ENCODE measurements at places on chromosomes 5 and 9.

DNA sequence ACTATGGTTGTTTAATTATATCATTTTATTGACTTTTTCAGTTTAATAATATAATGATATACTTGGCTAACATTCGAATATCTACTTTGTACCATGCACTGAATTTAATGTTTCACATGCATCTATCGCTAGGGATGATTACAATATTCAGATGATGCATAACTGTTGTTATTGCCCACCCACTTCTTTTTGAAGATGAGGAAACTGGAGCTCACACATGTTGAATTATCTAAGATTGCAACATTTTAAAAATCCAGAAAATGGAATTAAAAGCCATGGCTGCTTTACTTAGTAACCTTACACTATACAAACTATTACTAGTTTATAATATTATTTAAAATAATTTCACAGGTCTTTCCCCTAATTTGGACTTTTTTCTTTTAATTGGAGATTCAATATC is 171.7 kb downstream of the TLR4 start:
- no peak for DNase-seq

DNA sequence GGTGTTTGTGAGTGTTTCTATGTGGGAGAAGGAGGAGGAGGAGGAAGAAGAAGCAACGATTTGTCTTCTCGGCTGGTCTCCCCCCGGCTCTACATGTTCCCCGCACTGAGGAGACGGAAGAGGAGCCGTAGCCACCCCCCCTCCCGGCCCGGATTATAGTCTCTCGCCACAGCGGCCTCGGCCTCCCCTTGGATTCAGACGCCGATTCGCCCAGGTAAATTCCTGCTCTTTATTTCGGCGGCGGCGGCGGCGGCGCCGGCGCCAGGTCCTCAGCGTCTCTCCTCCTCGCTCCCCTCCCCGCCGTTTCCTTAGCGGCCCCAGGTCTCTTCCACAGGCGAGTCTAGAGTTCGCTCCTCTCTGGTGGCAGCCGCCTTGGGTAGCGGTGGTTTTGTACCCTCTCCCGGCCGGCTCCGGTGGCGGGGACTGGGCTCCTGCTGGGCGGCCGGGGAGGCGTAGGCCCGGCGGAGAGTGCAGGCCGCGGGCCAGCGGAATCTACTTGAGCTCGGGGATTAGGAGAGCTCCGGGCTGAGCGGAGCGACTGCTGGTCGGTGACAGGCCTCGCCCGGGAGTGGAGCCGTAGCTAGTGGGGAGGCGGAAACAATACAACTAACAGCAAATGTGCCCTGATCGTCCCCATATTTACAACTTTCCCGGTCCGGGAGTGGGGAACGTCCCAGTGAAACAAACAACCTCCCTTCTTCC is 547 bp downstream of the NIPBL start:
- DNase-seq = peak; percentile 45

- DNase-seq = no peak
Measured at GRCh38 chr5:10584714-10585517, 21.0 kb downstream of the ANKRD33B start.

DNA sequence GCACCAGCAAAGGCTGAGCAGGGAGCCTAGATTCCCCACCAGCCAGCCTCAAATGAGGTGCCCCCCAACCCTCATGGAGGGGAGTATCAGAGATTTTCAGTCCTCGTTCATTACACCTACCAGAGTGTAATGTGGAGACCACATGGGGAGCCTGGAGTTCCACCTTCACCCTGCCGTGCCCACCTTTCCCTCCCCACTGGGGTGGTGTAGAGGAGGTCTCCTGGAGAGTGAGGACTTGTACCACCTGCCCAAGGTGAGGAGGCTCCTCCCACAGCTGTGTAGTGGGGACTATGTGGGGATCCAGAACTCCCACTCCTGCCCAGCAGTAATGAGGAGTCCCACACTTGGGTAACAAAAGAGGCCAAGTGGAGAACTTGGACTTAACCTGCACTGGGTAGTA is 221.8 kb downstream of the SAXO1 start:
- DNase-seq = no peak

- no peak for DNase-seq
Measured at GRCh38 chr9:81619353-81620001, 69.9 kb downstream of the TLE1 start.

DNA sequence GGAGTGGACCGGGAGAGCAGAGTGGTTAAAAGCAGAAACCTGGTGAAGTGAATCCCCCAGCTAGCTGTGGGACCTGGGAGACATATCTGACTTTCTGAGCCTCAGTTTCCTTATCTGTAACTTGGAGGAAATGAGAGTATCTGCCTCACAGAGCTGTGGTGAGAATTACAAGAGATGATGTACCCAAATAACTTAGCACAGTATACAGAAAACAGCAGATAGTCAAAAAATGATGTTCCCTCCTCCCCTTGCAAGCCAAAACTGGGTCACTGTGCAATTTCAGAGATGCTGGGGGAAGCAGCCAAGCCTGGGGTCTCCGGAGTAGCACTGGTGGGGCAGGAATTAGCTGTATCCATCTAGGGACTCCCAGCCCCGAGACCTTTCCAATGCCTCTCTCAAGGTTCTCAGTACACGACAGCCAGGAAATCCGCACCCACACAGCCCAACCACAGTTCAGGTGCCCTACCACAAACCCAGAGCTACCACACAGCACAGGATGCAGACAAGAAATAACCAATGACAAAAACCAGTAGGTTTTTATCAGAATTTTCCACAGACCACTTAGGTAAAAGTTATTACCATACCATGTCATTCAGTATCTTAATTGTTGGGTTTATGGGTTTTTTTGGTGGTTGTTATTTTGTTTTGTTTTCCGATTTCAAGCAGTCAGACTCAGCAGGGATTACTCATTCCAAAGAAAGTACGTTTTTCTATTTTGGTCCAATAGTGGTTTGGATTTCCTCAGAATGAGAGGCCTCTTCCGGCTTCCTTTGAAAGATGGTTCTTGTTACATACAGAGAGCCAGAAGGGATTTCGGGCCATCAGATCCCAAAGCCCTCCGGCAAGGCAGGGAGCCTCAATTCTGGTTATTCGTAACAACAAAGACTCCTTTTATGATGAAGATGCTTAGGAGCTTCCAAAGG is 4.9 kb upstream of the HRH2 start:
- DNase-seq = no peak

DNA sequence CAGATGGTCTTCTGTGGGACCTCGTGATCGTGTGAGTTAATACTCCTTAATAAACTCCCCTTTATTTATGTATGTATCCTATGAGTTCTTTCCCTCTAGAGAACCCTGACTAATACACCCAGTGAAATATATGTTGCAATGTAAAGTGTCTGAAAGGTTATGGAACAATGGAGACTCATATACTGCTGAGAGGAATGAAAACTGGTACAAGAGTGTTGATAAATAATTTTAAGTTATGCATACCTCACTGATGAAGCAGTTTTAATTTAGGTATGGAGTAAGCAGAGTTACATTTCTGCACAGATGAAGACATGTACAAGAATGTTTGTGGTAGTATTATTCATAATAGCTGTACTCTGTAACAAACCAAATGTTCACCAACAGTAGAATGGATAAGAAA is 438.3 kb downstream of the TAF11L14 start:
- no peak for DNase-seq

GRCh38 chr5:55823151-55823796 is 27.9 kb upstream of the IL31RA start:
- no peak for DNase-seq

DNA sequence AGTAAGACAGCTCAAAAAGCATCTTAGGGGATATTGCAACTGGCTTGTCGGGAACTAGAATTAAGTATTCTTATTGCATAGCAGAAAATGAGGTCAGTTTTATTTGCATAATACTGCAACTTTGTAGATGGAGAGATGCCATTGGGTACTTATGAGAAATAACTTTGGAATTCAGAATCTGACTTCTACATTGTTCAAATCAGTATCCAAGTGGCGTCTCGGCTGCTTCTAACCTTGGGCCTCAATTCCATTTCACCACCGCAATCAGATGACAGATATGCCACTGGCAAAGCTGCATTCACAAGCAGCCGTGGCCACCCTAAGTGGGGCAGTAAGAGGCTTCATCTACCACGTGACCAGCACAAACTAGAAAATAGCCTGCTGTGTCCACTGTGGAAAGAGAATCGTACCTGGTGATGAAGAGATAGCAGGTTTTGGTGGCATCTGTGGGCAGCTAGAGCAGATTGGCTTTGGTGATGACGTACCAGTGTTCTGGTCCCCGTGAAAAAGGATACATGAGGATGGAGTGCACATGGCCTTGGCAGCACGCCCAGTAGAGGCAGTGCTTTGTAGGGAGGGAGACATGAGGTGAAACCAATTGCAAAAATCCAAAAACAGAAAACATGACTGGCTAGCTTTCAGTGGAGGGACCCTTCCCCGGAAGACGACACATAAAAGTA is 116.6 kb downstream of the KLHL3 start:
- no peak for DNase-seq

DNA sequence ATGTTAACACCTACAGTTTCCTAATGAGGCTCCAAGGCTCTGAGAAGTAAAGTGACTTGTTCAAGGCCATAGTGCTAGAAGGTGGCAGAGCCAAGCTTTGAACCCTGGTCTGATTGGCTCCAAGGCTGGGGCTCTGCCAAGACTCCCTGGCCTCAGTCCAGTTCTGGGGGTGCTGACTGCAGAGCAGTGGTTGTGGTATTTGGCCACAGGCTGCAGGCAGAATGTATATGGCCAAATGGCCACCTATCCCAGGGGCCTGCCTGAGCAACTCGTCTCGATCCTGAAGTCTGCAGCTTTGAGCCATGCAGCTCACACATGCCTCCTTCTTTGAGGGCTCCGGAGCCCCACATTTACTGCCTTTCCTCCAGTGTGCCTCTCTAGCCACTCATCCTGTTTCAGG is 9.7 kb upstream of the NEK6 start:
- DNase-seq = no peak

- no peak for DNase-seq
Measured at GRCh38 chr5:159911349-159911748, 4.9 kb upstream of the ADRA1B start.

DNA sequence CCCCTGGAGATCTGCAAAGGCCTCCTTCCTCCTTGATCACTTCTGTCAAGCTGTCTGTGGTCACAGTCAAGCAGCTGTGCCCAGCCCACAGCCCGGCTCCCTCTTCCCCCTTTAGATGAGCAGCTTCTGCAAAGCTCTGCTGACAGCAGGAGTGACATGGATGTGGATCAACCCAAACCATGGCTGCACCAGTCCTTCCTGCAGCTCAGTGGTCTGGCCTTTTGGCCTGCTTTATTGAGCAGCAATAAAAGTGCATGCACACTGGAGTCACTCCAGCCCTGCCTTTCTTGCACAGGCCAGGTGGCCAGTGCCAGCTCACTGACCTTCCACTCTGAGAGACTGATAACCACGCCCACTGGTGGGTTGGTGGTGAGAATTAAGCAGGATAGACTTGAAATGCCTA is 91.3 kb upstream of the OTULINL start:
- DNase-seq = no peak

DNA sequence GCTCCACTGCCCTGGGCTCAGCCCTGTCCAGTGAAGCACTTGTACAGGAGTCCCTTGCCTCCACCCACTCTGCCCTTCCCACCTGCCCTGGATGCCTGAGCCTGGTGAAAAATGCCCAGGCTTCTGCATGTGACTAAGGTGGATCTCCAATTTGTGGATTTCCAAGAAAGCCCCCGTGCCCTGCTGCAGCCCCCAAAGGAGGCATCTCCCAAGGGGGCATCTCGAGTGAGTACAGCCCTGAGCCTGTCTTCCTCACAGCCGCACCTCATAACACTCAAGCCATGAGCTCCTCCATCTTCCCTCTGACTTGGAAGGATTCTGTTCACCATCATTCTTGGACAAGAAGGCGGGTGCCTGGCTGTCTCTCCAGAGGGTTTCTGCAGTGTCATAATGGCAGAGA is 158.0 kb upstream of the PPP1R26 start:
- DNase-seq = no peak

DNA sequence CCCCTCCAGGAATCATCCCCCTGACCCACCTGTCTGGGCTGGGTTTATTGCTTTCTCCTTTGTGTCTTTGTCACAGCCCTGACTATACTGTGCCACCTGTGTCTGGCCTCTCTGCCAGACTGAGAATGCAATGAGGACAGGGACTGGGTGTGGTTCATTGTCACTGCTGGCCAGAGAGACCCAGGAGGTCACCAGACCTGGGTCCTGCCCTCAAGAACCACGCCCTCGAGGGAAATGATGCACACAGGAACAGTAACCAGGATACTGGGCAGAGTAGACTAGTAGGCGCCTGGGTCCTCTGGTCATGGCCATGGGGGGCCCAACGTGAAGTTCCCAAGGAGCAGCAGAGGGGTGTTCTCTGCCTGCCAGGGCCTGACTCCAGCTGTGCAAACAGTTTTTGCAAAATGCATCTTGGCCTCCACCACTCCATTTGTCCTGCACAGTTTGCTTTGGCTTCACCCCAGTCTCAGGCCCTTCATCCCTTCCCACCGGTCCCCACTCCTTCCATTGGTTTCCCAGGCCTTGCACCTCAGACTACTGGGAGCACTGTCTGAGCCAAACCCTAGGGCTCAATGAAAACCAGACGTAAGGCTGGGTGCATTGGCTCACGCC is 17.8 kb downstream of the RGS3 start:
- no peak for DNase-seq

DNA sequence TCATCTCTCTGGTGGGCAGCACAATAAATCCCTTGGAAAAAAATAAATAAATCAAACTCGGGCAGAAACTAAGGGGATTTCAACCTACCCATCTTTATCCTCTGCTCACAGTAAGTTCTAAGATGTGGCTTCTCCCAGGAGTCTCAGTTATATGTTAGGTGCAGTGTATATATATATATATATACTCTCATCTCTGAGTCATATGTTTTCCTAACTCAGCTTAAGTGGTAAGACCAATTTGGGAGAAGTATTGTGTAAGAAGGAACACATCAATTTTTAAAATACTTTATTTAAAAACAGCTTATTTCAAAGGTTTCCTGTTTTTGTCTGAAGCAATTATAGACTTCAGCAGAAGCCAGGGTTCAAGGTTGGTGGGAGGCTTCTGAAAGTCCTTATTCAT is 20.3 kb upstream of the OSMR start:
- DNase-seq = no peak

- DNase-seq = peak; percentile 7
Measured at GRCh38 chr5:175321927-175322532, 122.0 kb downstream of the DRD1 start.

GRCh38 chr9:92875373-92875772 is 2.5 kb downstream of the ZNF484 start:
- no peak for DNase-seq

GRCh38 chr5:9699681-9700080 is 69.5 kb upstream of the TAS2R1 start:
- no peak for DNase-seq

- DNase-seq = no peak
Measured at GRCh38 chr5:15092801-15093200, 221.2 kb upstream of the ANKH start.
